ENCODE measurements at places on chromosomes 6 and 20.

DNA sequence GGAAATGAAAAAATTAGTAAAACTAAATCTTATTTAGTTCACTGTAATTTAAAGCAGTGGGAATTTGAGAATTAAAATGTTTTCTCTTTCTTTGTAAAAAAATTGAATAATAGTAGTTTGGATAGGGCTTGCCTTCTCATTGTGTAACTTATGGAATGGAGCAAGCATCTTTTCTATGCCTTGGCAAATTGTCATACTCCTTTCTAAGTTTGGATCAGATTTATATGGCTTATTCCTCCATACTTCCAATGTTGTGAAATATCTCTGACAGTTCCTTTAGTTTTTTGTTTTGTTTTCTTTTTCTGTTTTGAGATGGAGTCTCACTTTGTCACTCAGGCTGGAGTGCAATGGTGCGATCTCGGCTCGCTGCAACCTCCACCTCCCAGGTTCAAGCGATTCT lies 176.4 kb downstream of the SAMD5 start:
- DNase-seq, result no peak

- no peak for DNase-seq
These were observed 660.4 kb downstream of the CD109 start for GRCh38 chr6:74356391-74356790.

GRCh38 chr6:163533443-163533842 lies 118.9 kb downstream of the QKI start:
- DNase-seq, result no peak

GRCh38 chr20:16368645-16369292 lies 204.5 kb downstream of the KIF16B start:
- no peak for DNase-seq

GRCh38 chr20:20796766-20797440 lies 84.5 kb upstream of the RALGAPA2 start:
- DNase-seq, result no peak

DNA sequence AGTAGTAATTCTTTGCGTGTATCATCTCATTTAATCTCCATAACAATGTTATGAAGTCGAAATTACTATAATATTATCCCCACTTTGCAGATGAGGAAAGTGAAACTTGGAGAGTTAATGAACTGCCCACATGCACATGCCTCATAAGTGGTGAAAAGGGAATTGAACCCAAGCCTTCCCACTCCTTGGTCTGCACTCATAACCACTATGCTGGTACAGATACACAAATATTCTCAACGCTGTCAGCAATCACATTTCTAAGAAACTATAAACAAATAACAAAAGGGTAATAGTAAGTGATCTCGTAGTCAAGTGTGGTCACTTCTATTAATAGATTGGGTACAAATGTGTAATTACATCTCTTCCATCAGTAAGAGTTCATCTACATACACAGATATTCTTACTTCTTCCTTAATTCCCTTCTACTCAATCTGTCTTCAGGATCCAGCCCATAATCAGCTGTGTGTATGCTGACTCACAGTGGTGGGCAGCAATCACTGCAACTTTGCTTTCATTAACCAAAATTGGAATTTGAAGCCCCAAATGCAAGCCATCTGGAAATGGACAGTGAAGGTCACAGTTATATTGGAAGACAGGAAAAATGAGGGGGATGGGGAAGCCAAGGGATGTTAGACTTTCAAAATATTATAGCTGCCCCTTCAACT lies 6.6 kb downstream of the PRSS35 start:
- no peak for DNase-seq

DNA sequence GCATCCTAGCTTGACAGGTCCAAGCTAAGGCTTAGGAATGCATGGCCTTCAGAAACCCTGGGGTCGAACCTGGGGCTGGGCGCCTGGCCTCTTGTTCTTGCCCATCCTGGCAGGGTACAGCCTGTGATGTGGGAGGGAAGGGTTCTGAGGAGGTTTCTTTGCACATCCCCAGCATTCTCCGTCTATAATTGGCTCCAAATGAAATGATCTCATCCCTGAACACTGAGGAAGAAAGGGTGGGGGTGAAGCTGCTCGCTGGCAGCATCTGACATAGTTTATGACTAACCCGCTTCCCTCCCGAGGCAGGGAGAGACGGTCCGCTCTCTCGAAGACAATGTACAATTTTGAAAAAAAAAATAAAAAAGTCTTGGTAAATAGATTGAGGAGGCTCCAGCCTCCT lies 67.1 kb upstream of the ZNFX1 start:
- no peak for DNase-seq

DNA sequence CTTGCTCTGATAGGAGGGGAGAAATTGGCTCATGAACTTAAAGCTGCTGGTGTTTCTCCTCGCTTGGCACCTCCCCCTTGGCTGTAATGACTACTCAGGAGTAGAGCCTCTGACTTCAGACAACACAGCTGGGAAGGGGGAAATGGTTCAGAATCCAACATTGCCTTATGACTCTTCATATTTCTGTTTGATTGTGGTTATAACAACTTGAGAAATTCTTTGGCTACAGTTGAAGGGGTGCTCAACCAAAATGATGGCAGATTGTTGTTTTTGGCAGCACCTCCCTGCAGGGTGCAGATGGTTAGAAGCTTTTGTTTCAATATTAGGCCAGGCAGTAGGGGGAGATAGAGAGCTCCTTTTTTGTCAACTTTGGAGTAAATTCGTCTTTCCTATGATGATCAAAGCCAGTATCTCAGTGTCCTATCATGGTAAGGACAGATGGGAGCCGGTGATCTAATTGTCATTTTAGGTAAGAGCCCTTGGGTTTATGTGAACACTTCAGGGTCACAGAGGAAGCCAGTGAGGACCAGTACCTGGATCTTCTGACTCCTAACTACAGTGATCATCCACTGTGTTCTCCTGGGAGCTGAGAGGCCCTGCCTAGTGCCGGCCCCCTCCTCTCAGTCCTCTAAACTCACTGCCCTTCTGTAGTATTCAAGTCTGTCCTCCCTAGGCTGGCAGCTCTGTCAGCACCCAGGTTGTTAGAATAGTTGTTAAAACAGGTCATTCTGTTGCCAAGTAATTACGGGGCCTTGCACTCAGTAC lies 39.9 kb downstream of the RPRD1B start:
- DNase-seq, result no peak

DNA sequence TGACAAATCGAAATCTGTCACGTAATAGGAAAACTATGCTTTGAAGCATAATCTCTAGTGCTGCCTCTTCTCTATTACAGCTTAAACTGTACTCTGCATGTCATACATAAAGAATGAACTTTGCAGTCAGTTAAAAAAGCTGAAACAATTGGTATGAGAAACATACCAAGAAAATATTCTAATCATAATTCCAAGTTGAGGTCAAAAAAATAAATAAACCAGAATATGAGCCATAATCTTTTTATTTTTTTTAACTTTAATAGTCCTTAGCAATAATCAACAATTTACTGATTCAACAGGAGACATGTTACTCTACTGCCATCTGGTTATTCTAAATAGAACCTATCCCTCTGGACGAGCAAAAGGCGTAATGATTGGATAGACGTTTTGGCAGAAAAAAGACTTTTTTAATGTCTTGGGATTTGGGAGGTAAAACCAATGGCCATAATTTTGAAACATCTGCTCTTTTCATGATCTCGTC lies 224.4 kb upstream of the FLRT3 start:
- no peak for DNase-seq

DNA sequence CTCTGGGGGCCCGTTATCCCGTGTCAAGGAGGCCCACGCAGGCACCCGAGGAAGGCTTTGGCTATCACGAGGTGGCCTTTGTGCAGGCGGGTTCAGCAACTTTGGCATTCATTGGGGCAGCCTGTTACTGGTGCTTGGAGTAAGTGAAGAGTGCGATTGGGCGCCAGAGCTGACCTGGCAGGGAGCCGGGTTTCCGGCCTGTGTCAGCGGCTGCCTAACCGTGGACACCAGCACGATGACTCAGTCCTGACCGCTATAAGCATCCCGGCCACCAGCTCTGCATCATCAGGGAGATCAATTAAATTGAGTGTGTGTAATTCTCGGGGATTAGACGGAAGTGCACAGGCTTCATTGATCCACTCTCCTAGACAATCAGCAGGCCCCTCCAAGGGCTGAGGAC lies 45.9 kb downstream of the CDH4 start:
- DNase-seq, result no peak

GRCh38 chr20:8062756-8063155 lies 43.2 kb upstream of the TMX4 start:
- no peak for DNase-seq

GRCh38 chr20:60352596-60352995 lies 394.4 kb downstream of the CDH26 start:
- DNase-seq, result no peak

DNA sequence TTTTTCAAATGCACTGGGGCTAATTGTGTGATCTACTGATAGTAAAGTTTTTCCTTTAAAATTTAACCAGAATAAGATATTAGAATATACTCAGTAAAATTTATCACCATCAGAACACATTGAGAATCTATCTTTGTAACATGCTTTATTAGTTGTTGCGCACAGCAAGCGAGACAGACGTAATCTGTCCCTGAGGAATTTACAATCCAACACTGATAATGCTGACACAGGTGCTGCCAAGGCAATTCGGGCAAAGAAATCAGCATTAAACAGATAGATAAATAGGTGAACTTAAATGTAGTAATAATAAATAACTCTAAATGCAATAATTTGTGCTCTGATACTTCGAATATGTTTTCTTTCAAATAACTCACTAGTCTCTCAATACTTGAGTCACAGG lies 607.2 kb downstream of the HTR1B start:
- no peak for DNase-seq

DNA sequence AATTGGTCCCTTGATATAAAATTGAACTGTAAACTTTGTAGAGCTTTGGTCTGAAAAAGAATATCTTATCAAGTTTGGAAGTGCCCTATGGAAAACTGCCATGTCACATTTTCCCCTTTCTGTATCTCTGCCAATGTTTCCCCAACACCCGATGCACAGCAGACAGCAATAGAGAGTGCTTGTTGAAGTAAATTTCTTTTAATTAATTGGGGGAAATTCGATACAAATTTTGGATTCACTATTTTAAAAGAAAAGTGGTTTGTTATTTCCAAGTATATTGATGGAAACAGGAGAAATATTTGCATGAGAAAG lies 208.1 kb downstream of the OGFRL1 start:
- DNase-seq, result no peak

GRCh38 chr6:51273228-51273961 lies 454.7 kb downstream of the TFAP2B start:
- DNase-seq, result no peak

GRCh38 chr6:113879186-113880096 lies 22.3 kb downstream of the MARCKS start:
- no peak for DNase-seq

DNA sequence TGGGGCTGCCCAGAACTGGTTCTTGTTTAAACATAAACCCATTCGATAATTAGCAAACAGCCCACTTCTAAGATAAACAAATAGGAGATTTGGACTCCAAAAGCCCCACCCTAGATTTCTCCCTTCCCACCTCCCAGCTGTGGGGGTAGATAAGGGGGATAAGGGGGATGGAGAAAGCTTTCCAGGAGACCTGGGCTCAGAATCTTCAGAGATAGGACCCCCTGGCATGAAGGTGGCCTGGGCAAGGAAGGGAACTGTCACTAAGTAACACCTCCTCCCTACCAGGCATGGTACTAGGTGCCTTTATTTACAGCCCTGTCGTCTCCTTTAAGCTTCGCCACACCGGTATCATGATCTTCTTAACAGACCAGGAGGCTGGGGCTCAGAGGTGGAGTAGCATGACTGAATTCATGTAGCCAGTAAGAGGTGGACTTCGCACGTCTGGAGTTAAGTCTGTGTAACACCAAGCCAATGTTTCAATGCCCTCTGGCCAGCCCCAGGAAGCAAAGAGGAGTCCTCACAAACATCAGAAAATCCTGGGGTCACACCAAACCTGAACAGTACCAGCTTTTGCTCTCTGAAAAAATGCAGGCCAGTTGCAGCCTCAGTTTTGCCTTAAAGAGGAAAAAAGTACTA lies 4.6 kb downstream of the SDC4 start:
- DNase-seq, result no peak

DNA sequence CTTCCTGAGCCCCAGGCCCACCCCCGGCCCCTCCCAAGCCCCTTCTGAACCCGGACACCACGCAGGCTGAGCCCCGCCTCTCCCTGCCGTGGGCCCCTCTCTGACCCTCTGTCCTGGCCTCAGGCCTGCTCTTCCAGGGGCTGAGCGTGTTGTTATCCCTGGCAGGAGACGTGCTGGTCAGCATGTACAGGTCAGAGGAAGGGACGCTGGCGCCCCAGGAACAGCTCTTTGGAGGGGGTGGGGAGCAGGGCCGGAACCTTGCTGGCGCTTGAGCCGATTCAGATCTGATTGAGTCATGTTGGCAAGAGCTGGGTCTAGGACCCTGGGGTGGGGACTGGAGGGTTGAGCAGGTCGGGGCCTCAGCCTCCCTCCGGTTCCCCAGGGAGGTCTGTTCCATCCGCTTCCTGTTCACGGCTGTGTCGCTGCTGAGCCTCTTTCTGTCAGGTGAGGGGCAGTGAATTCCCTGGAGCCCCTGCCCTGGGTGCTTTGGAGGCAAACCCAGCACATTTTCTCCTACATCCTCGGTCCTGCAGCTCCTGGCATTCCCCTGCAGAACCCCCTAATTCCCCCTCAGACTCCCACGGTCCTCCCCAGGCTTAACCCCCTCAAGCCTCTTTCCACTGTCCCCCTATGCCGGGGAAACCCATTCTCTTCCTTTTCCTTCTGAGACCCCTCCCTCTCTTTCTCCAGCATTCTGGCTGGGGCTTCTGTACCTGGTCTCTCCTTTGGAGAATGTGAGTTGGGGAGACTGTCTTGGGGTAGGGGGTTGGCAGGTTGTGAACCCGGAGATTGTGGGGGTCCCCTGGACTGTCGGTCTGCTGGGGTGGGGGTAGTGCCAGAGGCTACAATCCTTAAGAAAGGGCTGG lies 2.0 kb downstream of the SPAG4 start:
- DNase-seq, result no peak

- no peak for DNase-seq
These were observed 115.0 kb downstream of the SCP2D1 start for GRCh38 chr20:18928626-18929025.

DNA sequence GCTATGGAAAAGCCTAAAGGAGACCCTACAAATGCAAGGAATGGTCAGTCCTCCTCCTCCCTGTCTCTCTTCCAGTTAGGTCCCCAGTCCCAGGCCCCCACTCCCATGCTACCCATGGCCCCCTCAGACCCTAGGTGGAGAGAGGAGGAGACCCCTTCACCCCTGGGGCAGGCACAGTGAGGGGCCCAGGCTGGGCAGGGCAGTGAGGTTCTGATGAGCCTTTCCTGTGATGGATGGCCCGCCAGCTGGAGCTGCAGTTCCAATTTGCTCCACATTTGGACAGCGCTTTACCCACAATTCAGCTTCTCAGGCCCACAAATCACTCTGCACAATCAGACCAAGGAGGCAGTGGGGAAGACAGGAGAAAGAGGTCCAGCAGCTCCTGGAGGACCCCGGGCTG lies 37.3 kb upstream of the MLN start:
- DNase-seq, result no peak

GRCh38 chr6:57276946-57277345 lies 40.5 kb upstream of the PRIM2 start:
- no peak for DNase-seq

Measured in activated T-helper 9 cell treated with anti-CD3 and anti-CD28 coated beads, Interleukin-2, amount 50 U/mL, for 16 hours (primary cell).